ENCODE measurements at places on chromosomes 12 and 14.

DNA sequence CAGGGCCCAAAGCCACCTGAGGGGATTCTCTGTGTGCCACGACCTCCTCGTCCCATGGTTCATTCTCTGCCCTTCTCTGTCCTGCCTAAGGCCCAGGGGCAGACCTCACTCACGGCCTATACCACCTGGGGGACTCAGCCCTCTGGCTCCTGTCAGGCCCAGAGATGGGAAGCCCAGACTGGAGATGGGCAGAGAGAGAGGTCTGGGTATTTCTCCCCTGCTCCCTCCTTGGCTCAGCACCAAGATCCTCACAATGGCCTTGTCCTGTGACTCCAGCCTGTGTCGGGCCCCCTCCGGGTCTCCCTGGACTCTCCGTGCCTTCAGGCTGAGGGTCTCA lies 46.9 kb upstream of the BCL11B start:
- no peak for ATAC-seq

GRCh38 chr12:95571369-95571768 lies 20.1 kb upstream of the USP44 start:
- ATAC-seq: no peak

- ATAC-seq: no peak
Observed at GRCh38 chr12:110668480-110669192, 20.3 kb downstream of the HVCN1 start.

- peak; percentile 67 for ATAC-seq
Observed at GRCh38 chr12:124506145-124506831, 61.1 kb downstream of the NCOR2 start.

DNA sequence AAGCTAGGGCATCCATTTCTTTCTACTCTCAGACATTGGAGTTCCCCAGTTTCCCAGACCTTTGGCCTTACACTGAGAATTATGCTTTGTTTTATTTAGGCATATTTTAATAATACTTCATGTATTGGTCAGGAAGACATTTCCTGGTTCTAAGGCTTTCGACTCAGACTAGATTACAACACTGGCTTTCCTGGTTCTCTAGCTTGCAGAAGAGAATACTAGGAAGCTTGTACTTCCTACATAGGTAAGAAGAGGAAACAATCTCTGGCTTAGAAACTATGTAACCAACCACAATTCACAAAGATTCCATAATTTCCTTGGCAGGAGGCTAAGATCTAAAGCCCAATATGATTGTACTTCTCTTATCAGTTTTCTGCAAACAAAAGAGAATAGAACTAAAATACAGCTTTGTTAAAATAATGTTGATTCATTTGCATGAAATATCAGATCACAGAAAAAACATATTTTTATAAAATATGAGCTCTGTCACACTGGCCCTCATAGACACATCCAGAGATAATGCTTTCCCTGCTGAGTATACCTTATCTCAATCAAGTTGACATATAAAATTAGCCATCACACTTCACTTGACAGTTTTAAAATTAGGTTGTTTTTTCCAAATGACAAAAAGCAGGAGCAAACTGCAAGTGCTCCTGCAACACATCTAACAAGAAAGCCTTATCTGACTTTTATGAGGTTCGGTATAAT lies 30.5 kb downstream of the CLEC2D start:
- ATAC-seq: no peak

DNA sequence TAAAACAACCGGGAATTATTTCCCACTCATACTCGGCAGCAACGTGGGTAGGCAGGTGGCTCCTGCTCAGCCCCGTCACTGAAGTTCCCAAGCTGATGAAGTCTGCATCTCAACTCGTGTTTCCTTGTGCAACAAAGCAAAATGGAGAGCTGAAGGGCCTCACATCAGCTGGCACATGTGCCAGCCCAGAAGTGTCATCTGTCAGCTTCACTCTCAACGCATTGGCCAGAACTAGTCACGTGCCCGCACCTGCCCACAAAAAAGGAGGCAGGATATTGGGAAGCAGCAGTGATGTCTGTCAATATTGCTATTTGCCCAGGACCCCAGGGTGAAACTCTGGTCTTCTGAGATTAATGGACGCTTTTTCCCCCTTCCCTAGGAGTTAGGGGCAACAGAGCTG lies 344.0 kb downstream of the BCL11B start:
- no peak for ATAC-seq

DNA sequence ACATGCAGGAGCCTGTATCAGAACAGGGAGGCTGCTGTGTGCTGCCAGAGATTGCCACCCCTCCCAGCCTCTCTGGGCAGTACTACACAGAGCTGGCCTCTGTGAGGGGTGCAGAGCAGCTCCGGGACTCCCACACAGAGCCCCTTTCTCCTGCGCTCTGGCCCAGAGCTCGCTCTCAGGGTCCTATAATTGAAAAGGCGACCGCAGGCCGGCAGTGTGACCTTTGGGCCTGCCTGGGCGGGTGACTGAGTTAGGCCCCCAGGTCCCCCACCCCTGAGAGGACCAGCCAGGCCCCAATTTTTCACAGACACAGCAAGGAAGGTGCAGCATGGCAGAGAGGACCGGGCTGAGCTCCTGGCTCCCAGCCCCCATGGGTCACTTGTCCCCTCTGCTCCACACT lies 136.4 kb downstream of the ZFP36L1 start:
- ATAC-seq: no peak

GRCh38 chr12:1843641-1844005 lies 23.3 kb downstream of the LRTM2 start:
- ATAC-seq: no peak

- no peak for ATAC-seq
Observed at GRCh38 chr14:42299692-42300091, 693.0 kb downstream of the LRFN5 start.

DNA sequence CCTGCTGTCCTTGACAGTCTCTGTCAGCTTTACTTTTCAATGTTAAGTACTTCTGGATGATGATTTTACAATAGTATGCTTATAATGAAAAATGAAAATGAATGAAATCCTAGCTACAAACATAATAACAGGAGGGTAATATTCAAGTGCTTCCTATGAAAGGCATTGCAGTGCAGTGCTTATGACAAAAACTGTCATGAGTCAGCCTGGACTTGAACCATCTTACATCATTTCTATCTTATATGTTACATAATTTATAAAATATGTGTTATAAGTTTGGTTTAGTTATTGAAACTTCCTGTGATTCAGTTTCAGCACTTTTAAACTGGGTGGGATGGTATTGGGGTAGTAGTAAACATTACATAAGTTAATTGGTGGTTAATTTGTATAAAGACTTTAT lies 451.7 kb downstream of the TMEM117 start:
- no peak for ATAC-seq

DNA sequence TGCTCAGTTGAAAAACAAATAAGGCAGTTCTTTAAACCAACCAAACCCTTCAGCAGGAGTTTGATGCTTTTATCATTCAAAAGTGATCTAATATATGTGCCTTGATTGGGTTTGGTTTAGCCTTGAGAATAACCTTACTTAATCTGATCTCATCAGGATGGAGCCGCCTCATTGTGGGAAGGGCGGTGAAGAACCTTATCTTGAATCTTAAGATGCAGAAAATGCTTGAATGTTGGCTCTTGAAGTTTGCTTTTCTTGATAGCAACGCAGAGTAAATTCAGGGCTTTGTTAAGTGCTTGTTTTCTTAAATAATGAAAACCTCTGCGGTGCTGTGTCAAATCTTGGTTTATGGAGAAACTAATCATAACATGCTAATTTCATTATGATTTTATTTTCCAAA lies 138.2 kb downstream of the MON2 start:
- no peak for ATAC-seq

GRCh38 chr14:73250317-73250713 lies 13.0 kb downstream of the PAPLN start:
- no peak for ATAC-seq

GRCh38 chr12:57222286-57223190 lies 5.9 kb downstream of the NXPH4 start:
- no peak for ATAC-seq

DNA sequence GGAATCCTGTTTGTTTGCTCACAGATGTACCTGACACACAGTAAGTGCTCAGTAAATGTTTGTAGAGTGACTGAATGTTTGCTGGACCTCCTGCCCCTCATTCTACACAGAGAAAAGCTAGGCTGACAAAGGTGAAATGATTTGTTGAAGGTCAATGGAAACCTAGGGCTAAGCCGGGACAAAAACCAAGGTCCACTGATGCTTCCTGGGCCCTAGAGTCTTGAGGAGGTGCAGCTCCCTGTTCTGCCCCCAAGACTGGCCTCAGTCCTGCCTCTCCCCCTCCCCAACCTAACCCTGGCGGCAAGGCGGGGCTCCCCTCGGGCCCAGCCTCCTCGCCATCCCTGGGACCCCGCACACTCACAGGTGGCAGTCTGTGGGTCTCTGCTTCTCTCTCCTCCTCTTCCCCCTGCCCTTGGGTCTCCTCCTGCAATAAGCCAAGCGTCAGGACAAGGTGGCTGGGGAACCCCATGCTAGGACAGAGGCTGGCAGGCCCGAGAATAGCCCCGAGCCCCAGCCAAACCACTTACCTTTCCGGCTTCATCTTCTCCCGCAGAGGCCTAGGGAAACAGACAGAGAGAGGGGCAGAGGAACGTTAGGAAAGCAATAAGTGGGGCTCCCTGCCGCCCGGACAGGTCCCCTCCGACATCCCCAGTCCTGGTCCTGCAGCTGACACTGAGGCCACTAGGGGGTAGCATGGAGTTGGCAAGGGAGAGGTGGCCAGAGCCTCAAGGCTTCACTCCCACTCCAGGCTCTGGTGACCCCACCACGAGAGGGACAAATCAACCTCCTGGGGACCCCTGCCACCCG lies 9.3 kb downstream of the PGF start:
- peak; percentile 96 for ATAC-seq

- ATAC-seq: no peak
Observed at GRCh38 chr14:79407572-79407971, 803.7 kb downstream of the DIO2 start.

DNA sequence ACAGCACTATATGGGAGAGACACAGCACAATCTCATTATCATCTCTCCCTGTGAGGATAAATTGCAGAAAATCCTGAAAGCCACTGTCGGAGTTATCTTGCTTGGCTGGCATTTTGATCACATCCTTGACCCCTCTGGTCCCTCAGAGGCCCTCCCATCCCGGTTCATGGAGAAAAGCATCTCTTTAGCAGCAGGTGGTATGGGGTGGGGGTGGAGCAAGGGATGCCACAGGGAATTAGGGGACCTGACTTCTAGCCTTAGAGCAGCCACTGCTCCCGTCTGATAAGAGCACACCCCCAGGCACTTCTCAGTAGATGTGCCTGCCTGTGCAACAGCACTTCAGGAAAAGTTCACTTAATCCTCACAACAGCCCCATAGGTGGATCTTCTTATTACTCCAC lies 38.6 kb downstream of the GRIN2B start:
- ATAC-seq: no peak

- peak; percentile 32 for ATAC-seq
Observed at GRCh38 chr14:52553671-52554575, 1.3 kb downstream of the GPR137C start.

DNA sequence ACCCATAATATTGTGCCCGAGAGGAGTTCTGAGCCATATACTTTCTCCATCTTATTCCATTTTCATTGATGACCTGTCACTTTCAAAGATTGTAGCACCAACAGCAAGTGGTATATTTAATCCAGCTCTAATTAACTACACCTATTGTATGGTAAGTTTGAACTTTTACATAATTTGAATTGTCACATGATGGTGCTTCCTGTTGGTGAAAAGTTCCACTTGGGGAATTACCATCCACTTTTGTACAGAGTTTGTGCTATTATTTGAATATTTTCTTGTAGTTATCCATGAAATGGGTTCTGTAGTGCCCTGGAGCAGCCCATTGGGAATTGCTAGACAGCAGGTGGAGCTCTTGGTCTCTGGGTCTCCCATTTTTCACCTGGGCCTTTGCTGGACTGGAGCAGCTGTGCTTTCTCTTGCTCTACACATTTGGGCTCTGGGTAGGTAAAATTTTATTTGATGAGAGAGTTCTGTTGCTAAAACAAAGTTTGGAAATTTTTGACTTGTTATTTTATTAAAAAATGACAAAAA lies 3.0 kb downstream of the SMCO3 start:
- ATAC-seq: peak; percentile 90

DNA sequence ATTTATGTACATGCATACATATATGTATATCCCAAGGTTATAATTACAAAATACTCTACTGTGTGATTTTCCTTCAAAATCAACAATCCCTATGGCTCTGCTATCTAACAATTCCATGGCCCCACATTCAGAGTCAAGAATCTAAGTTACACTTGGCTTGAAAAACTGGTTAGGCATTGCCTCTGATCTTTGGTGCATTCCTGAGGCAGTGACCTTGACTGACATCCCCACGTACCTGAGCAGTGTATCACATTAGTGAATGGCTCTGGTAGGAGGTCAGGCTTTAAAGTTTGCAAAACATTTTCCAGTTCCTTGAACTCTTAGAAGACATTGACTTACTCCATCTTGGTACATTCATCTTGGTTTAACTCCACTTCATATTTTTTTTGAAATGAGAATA lies 8.5 kb upstream of the STON2 start:
- ATAC-seq: no peak

DNA sequence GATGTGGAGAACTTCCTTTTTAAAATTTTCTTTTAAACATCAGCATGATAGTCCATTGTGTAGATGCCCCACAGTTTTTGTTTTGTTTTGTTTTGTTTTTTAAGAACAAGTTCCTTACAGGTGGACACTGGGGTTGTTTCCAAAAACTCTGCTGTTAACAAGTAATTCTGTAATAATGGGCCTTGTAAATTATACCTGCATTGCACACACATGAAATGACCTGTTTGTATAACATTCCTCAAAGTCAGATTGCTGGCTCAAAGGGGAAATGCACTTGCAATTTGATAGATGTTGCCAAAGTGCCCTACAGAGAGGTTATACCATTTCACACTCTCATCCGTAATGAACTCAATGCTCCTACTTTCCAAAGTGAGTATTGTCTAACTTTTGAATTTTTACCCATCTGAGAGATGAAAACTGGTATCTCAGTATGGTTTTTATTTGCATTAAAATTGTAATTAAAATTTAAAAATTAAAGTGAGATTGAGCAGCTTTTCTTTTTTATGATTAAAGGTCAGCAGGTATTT lies 89.2 kb downstream of the SPPL3 start:
- no peak for ATAC-seq

- ATAC-seq: no peak
Observed at GRCh38 chr14:34203251-34203722, 252.4 kb upstream of the EGLN3 start.

DNA sequence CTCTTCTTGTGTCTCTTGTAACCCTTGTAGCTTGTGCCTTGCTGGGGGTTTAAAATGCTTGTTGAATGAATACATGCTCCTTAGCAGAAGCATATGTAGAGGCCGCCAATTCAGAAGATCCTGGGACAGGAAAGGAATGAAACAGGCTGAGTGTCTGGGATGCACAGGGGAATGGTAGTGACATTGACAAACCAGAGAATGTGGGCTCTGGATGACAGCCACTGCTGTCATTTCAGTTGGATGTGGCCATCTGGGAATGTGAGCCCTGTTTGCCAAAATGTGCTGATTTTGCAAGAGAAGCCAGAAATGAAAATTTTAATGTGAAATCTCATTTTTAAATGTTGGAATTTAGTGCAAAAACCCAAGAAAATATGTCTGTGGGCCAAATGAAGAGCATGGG lies 136.8 kb downstream of the DACT1 start:
- no peak for ATAC-seq
